ENCODE measurements at places on chromosomes 16 and 17. TPM values are rescaled to one million over a fixed set of nuclear protein-coding genes. Genes with fewer than 3 reads are reported as not detected.
A peak's percentile ranks its signal among the peaks of the same experiment; 100 is the strongest.

- DNase-seq, result no peak
These were observed 129.3 kb upstream of the TMEM97 start for GRCh38 chr17:28189667-28190066.

DNA sequence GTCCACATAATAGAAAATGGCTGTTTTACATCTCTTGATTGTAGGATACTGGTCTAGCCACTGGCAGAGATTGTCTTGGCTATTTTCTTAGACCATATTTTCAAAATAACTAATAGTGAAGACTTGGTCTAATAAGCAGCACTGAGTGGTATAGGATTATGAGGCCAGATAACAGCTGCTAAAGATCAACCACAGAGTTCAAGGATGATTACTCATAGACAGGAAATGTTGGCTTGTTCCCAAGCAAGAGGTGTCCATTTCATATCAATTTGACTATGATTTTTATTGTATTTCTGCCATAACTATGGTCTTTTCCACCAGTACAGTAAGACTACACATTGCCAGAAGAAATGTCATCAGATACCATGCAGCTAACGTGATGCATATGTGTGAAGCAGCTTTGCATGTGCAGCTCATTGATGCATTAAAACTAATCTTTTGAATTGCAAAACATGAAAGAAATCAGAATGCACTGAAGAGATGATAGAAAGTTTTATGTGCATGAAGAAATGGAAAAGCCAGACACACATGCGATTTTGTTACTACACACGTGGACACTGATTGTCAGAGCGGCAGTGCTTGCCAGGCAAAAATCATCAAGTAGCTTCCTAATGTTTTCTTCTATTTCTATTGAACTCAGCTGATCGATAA lies 693.3 kb downstream of the CDH11 start:
- no peak for DNase-seq

- no peak for DNase-seq
These were observed 159.7 kb downstream of the CEP112 start for GRCh38 chr17:66032082-66032712.

DNA sequence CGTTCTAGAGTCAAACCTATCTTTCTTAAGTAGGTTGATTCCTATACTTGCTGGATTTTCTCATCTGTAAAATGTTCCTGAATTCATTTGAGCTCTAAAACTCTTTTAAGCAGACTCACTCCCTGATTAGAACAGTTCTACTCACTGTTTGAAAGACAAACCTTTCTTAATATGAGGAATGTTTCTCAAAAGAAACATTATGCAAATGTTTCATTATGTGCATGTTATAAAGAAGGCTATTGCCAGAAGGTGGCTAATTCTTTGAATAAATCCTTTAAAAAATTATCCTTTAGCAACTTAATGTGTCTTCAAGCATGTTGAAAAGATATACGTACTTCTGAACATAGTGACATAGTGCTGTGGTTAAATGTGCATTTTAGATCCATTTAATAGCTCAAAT lies 124.1 kb downstream of the CDH11 start:
- no peak for DNase-seq

DNA sequence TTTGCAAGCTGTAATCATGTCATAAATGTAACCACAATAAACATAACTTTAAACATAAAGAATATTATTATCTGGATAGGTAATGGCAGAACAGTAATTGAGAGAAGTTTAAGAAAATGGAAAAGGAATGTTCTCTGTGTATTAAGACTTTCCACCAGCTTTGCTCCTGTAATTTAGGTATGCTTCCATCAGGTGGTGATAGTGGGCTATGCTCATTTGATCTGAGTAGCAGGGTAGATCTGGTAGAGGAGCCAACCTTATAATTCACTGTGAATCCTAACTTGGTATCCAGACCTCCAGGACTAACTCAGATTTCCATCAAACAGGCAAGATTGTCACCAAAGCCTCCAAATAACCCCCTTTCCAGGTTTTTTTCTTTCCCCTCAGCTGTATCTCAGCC lies 137.9 kb upstream of the ZKSCAN2 start:
- DNase-seq, result no peak

DNA sequence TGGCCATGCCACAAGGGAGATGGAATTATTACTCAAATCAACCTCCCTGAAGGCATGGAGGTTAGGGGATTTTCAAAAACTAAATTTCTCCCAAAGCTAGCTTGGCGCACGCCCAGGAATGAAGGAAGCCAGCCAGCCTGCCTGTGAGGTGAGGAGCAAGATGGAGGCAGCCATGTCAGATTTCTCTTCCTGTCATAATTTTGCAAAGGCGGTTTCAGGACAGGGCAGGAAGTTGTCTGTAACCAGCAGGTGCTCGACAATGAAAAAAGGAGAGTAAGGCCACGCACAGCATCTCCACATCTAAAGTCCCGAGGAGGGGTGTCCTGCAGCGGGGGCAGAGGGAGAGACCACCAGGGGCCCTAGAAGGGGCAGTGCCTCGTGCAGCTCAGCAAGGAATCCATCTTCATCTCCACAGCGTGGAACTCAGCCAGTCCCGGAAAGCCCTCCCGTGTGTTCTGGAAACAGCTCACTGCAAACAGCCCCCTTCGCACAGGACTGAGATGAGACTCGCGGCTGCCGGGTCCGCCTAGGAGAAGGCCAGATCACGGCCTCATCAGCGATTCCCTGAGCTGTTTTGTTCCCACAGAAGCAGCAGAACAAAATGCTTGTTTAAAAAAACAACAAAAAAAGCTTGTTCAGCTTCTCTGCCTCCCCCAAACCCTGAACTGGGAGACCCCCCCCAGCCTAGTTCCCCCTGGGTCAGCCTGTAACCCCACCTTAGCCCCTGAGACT lies 47.8 kb downstream of the SLC7A5 start:
- DNase-seq, result no peak

DNA sequence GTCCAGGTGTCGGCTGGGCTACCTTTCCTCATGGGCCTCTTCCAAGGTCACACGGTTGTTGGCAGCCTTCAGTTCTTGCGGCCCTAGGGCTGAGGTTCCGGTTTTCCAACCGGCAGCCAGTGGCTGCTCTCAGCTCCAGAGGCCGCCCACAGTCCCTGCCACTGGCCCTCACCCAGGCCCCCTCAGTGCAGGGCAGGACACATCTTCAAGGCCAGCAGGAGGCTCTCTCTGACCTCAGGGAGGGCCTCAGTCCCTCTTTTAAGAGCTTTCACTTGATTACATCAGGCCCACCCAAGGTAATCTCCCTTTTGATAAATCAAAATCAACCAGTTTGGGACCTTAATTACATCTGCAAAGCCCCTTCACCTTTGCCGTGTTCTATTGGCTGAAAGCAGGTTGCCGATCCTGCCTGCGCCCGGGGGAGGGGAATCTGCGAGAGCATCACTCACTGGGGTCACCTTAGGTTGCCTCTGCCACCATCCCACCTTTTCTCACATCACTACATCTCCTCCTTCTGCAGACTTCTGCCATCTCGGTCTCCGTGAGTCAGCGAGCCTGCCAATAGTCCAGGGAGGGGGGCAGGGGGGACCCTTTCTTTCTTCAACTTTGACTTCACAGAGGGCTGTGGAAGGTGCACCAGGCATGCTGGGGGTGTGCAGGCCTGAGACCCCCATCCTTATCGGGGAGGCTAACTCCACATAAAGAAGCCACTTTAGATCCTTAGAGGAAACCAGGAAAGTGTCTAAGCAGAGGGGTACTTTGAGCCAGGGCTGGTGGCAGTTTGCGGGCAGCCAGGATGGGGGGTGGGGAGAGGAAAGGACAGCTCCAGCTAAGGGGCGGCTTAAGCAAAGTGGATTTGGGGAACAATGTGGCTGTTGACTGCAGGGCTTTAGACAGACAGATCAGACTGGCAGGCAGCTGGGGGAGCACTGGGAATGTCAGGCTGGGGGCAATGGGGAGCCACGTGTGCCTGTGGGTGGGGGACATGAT lies 28.8 kb upstream of the NXPH3 start:
- DNase-seq, result no peak

GRCh38 chr16:54510685-54511221 lies 224.2 kb upstream of the IRX3 start:
- DNase-seq, result no peak

- no peak for DNase-seq
These were observed 242.6 kb downstream of the XYLT1 start for GRCh38 chr16:17228048-17228707.

DNA sequence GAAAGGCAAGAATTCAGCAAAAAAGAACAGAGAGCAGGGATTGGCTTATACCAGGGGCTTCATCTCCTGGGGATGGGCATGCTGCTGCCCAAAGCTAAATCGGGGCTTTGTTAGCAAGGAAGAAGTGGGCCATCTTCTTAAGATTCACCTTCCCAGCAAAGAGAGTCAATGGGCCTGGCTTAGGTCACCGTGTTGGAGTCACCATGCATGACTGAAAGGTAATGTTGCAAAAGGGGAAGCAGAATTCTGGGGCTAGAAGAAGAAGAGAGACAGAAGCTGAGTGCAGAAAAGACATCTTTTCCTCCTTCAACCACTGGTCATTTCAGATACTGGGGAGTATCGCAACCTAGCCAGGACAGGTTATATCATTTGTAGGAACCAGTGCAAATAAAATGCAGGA lies 76.3 kb upstream of the KIFC3 start:
- DNase-seq, result no peak

GRCh38 chr16:12917653-12918052 lies 16.3 kb downstream of the SHISA9 start:
- DNase-seq, result no peak

GRCh38 chr16:89741342-89742014 lies 20.1 kb downstream of the ZNF276 start:
- DNase-seq, result no peak

DNA sequence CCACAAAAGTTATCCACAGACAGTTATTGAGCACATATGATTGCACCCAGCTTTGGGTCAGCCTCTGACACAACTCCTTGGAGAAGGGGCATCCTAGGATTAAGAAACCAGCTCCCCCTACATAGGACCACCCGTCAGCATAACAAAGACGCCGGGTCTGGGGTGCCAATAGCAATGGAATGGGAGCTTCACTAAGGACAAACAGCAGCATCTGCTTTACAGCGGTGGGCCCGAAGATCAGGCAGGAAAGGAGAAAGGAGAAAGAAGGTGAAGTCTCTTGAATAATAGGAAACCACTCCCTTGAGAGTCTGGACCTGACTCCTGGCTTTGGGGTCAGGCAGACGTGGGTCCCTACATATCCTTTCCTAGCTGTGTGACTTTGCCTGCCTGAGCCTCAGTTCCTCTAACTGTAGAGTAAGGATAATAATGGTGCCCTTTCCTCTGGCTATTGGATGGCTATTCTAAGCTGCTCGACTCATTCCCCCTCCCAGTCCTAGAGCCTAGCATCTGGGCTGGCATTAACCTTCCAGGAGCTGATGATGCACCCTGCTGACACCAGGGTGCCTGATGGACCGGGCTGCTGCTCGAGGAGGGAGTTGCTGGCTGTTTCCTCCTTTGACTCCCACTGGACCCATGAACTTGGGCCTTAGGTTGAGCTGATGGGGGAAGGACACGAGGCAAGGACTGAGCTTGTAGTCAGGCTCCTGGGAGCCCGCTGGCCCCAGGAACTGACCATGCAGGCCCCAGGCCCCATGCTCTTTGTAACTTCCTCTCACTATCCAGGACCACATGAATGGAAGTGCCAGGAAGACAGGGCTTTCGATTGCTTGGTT lies 94.2 kb downstream of the C16orf78 start:
- peak; percentile 9 for DNase-seq

DNA sequence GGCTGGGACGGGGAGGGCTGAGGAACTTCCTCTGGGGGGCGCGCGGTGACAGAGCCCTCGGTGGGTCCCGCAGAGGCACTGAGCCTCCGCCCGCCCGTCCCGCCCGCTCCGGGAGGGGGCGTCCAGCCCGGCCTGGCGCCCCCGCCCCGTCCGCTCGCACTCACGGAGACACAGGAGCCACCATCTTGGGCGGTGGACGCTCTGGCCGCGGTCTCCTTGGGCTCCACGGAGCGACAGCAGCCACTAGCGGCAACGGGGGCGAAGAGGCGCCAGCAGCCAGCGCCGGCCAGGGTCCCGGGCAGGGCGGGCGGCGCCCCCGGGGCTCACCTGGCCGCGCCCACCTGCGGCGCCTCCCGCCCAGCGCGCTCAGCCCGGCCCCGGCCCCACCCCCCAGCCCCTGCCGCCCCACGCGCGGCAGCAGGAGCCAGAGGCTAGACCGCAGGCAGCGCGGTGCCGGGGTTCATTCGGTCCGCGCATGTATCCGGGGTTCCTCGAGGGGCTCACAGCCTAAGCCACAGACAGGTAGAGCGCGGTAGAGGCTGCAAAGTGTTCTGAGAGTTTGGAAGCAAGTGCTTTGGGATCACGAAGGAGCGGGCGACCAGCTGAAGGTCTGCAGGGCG lies at the start of gene C17orf113:
C17orf113 (minus strand) TSS at position 209 of the 620 bp plus-strand sequence. CDS start 7,225 bp downstream, outside the sequence.
- peak; percentile 59 for DNase-seq

- DNase-seq, result peak; percentile 61
These were observed 414 bp downstream of the DUSP14 start for GRCh38 chr17:37490022-37490587.

DNA sequence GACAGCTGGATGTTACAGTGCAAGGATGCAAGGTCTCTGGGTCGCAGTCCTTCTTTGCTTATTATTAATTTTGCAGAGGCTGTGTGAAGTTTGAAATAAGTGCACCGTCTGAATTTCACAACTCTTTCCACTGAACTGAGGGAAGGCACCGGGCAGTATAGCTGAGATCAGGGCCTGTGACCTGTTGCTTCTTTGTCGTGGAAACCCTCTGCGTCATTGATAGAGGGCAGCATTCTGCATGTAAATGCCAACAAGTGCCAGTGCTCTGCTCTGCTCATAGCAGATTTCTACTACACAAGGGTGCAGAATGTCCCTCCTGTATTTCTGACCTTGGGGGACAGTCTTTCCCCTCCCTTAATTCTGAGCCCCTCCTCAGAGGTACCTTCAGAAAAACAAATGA lies 26.0 kb downstream of the CD300LF start:
- DNase-seq, result no peak

- DNase-seq, result no peak
These were observed 30.5 kb upstream of the NXPH3 start for GRCh38 chr17:49545007-49545660.

The KRTAP4-3 gene
- not detected for total RNA-seq

The SECTM1 gene
- total RNA-seq, result 76.3 TPM

The KRT222 gene
- total RNA-seq, result not detected

The HBQ1 gene
- total RNA-seq, result not detected

The SEPTIN12 gene
- not detected for total RNA-seq

The USP43 gene
- 14.2 TPM for total RNA-seq

The IL34 gene
- 2.8 TPM for total RNA-seq

The PABPN1L gene
- not detected for total RNA-seq

The CCL17 gene
- total RNA-seq, result not detected

The TBX2 gene
- total RNA-seq, result 5.0 TPM

The ITGAX gene
- 5.9 TPM for total RNA-seq

Data from colonic mucosa (tissue), 4 donors.